ENCODE measurements at places on chromosomes 7 and 10.

- DNase-seq: no peak
Observed at GRCh38 chr7:108142675-108143259, 12.6 kb upstream of the LAMB4 start.

DNA sequence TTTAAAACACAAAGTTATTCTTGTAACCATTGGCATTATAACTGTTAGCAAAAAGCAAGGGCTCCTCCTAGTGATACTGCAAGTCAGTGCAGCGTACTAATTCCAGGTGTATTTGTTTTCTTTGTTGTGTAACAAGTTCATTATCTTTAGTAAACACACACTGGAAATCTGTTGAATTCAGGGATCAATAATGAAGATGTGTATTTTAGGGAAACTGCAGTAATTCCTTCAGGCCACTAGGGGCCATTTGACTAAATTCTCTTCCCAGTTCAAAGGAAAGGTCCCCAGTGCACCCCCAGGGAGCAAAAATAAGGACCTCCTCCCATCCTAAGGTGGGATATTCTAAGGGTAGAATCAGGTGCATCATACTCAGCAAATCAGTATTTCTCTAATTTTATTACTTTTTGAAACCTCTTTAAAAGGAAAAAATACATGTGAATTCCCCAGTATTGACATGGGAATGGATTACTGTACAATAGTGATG is 158.6 kb upstream of the LYZL1 start:
- DNase-seq: peak; percentile 31

DNA sequence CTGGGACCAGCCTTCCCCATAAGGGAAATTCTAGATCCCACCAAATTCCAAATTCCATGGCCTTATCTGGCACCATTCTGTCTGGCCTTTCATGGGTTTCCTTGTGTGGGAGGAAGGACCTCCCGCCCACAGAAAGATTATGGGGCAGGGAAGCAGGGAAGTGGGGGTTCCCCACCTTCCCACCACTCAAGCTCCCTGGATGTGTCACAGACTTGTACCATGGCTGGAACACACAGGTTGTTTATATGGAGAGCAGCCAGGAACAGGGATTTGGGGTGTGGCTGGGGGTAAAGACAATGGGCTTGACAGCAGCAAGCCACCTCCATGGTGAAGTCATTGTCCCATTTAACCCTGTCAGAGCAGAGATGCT is 18.3 kb downstream of the UNC5B start:
- DNase-seq: no peak

DNA sequence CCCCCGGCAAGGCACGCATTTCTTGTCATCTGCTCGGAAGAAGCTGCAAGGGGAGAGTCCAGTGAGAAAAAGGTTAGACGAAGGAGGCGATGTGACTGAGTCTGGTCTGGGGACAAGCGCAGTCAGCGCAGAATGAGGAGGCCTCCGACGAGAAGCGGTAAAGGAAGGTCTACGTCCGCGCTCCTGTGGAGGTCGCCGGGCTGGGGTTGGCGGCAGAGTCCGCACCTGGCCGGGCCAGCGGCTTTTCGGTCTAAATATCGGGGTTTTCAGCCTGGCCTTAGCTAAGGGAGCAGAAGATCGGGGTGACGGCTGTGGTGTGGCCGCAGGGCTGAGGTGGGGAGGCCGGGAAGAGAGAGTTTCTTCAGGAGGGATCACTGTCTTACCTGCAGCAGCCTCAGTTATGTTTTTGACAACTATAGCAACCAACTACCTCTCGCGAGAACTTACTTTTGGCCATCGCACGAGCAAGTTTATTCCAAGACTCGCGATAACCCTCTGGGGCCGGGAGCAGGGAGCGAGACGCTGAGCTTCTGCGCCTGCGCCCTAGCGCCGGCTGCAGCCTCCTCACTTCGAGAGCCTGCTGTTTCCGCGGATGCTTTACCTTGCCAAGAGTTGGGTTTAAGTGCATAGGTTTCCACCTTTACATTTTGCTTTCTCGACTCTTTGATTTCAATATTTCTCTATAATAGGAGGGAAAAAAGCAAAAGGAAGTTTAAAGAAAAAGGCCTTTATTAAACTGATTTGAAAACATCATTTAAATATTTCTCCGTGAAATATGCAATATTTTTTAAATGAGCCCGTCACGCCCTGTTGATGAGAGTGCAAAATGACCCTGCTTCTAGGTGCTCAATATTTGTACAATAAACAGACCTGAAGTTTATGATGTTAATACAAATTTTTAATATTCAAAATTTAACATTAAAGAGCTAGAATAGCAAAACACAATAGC is at the start of gene CFAP70:
CFAP70 (minus strand) TSS at position 534 of the 949 bp plus-strand sequence. CDS start 4,068 bp downstream, outside the sequence.
- peak; percentile 98 for DNase-seq

GRCh38 chr7:148480479-148481146 is 110.0 kb upstream of the C7orf33 start:
- DNase-seq: no peak

GRCh38 chr10:70964245-70964644 is 75.9 kb upstream of the PCBD1 start:
- DNase-seq: no peak

DNA sequence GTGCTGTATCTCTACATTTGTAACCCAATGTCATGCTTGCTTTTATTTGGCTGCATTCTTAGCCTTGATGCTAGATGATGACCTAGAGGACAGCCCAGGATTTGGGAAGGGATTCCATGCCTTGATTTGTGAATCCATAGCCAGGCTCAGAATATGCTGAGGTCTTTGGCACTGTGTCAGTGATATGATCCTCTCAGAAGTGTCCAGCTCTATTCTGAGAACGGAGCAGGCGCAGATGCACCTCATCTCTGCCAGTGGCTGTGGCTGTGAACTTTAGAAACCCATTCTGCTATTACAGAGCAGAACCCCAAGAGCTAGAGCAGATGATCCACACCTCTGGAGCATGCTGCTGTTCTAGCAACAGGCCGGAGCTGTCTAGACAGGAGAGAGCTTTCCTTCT is 212.8 kb downstream of the TRIL start:
- DNase-seq: no peak

DNA sequence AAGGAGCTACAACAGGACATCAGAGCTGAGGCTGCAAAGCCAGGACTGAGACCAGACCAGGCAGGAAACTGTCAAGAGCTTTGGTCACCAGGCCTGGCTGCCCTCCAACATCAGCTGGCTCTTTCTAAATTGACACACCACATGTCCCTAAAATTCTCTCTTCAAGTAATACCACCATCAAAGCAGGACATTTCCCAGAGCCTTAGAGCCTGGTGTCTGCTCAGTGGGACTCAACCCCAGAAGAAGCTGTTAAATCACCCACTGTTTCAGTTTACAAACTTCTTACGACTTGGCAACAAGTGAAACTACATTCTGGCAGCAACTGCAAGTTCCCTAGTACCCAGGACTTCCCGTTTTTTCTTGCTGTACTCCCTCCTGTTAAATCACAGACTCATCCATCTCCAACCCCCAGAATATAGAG is 3.8 kb upstream of the IL6 start:
- peak; percentile 19 for DNase-seq

GRCh38 chr10:132101529-132101928 is 35.8 kb downstream of the JAKMIP3 start:
- no peak for DNase-seq

- DNase-seq: no peak
Observed at GRCh38 chr7:48048113-48048512, 12.8 kb downstream of the C7orf57 start.

DNA sequence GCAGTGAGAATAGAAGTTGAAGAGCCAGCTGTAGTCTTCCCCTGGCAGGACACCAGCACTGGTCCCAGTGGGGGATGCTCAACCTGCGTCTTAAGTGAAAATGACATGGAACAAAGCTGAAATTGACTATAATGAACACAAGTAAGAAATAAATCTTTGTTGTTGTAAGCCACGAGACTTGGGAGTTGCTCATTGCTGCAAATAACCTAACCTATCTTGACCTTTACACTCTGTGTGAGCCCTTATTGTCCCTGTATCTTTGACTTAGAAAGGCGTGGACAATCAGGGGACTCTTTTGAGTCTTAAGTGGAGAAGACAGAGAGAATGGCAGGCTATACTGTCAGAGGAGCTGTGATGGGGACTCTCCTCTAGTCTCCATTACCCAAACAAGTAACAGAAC is 16.9 kb downstream of the ZC3HAV1L start:
- no peak for DNase-seq

DNA sequence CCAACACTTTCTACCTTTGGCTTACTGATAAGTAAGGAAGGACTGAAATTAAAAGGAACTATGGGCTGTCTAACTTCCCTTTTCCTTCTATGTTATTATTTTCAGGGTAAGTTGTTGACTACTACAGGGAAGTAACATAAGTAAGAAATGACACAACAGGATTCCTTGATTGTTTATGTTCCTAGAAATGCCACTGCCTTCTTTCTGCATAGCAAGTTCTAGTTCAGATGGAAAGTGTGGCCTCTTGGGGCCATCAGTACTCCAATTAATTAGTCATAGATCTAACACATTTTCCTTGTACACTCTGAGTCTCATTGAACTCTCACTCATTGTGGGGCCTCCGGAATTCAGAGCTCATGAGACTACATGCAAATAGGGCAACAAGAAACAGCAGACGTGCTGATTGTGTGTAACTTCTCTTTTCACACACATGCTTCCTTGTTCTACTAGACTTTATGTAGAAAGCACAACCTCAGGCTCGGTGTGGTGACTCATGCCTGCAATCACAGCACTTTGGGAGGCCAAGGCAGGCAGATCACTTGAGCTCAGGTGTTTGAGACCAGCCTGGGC is 35.3 kb upstream of the HIBADH start:
- DNase-seq: no peak

- DNase-seq: no peak
Observed at GRCh38 chr10:31829776-31830175, 98.9 kb downstream of the ARHGAP12 start.

DNA sequence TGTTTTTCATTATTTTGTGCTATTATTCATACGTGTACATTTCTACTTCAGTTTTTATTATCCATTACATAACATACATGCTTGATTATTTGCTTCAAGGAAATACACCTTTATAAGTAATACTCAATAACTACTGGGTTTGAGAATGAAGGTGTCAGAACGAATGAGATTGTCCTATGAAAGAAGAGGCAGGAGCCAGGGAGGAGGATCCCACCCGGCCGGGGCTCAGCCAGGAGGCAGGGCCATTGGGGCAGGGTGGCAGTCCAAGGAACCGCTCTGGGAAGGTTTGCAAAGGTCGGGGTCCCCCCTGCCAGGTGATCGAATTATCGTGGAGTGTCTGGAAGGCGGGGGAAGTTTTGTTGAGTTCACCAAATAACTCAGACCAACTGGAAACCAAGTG is 9.1 kb downstream of the TRIM56 start:
- no peak for DNase-seq

- no peak for DNase-seq
Observed at GRCh38 chr10:4281190-4281825, 496.3 kb upstream of the KLF6 start.

- DNase-seq: peak; percentile 40
Observed at GRCh38 chr10:119608316-119609155, 11.8 kb upstream of the TIAL1 start.

DNA sequence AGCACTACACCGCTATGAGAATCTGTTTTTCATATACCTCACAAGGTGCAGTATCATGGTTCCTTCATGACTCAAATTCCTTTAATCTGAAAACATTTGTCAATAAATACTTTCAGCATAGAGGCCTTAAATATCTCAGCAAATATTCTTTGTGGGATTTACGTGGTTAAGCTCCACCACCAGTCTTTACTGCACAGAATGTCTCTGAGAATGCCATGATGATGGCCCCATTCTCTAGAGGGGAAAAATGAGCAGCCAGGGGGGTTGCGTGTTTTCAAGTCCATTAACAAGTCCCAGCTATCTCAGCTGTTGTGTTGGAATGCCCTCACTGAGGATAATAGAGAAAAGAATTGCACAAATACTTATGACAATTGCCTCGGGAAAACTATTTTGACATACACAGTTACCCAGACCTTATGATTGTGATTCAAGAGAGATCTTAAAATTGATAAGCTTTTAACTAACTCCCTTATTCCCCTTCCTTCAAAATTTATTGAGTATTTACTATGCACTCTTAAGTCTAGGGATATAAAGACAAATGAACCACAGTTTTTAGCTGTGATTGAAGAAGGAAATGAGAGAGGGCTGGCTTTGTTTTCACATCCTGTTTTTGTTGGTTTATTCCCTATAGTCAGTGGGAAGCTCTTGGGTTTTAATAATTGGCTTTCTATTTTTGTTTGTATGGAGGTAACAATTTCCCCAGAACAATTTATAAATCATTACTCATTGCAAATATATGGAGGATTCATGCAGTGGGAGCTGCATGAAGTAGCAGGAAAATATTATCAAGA is 176.5 kb upstream of the VWC2 start:
- DNase-seq: no peak

DNA sequence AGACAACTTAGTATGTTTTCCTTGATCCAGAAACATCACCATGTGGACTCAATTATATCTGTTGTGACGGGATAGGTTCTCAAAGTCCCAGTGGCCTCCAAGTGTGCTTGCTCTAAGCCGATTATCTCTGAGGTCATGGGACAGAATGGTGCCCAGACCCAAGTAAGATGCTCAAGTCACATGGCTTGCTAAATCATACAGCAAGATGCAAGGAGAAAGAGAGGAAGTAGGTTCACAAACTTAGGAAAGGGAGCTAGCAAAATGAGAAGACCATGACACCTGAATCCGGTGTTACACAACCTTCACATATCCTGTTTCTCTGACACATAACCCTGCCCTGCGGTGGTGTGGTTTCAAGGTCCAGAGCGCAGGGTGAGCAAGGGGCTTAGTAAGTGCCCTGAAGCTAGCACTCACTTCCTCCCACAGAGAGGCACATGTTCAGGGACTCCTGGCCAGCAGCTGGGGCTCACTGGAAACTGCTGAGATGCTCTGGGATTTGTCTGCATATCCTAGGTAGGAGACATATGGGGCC is 590.9 kb upstream of the ANKRD30A start:
- peak; percentile 72 for DNase-seq

GRCh38 chr10:114810926-114811325 is 10.7 kb upstream of the FHIP2A start:
- no peak for DNase-seq

DNA sequence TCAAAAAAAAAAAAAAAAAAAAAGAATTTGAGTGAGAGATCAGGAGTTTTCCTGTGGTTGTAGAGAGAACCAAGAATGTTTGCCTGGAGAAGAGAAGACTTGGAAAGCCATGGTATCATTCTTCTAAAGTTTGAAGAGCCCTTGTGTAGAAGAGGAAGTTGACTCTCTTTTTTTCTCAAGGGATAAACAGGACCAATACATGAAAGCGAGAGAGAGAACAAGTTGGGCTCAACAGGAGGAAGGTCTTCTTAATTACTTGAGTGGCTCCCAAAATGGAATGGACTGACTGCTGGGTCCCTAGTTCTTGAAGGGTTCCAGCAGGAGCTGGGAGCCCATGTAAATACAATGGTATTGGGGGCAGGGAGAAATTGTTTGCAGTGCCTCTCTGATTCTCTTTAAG is 173.3 kb upstream of the ADO start:
- DNase-seq: no peak

GRCh38 chr10:75440271-75440793 is 8.9 kb downstream of the LRMDA start:
- DNase-seq: no peak

GRCh38 chr7:139753693-139754111 is 24.1 kb downstream of the HIPK2 start:
- no peak for DNase-seq

DNA sequence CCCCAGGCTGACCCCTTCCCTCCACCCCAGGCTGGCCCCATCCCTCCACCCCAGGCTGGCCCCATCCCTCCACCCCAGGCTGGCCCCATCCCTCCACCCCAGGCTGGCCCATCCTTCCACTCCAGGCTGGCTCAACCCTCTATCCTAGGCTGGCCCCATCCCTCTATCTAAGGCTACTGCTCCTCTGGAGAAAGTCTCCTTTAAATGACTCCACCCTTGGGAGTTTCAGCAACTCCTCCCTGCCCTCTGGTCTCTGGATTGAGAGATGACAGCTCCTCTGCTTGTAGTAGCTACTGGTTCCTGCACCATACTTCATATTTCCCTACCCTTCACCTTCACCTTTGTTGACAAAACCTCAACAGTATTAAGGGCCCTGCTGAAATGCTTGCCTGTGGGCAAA is 8.5 kb downstream of the PRLHR start:
- no peak for DNase-seq

Data from AG08395 (cell line).